ENCODE measurements at places on chromosomes 7 and 10. TPM values are rescaled to one million over a fixed set of nuclear protein-coding genes. Genes with fewer than 3 reads are reported as not detected.

The GBX1 gene
- not detected for polyA plus RNA-seq

The SRRM3 gene
- 18.4 TPM for polyA plus RNA-seq

The PTF1A gene
- not detected for polyA plus RNA-seq

The ITGB8 gene
- polyA plus RNA-seq = 1.2 TPM

The OR2A1 gene
- 0.05 TPM for polyA plus RNA-seq

The POLR2J2 gene
- polyA plus RNA-seq = 2.1 TPM

DNA sequence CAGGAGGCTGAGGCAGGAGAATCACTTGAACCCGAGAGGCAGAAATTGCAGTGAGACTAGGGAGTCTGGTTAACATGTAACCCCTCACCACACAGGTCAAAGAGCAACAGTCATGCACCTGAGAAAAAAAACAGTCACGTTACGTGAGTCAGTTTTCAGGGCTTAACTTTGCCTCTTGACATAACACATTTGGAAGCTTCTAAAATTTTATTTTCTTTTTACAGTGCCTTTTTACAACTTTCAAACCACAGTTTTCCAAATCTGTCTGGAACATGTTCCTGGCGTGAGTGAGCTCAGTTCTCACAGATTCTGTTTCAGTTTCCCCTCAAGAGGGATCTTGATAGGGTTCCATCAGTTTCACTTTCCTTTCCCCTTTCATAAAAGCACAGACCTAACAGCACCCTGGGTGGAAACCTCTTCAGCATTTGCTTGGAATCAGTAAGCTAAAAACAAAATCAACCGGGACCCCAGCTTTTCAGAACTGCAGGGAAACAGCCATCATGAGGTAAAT lies 4.4 kb downstream of the IFIT3 start:
- no peak overlapping the region for H3K27ac ChIP-seq
- no peaks in the 10 kb centered on the region for H3K27me3 ChIP-seq
- no peak overlapping the region for H3K4me3 ChIP-seq
- no peaks in the 10 kb centered on the region for H3K36me3 ChIP-seq
- peaks cover 8% of the 10 kb centered on the region for H3K4me1 ChIP-seq
- no peak for DNase-seq

- H3K36me3 ChIP-seq = no peaks in the 10 kb centered on the region
- peaks cover 84% of the 10 kb centered on the region for H3K27me3 ChIP-seq
- H3K27ac ChIP-seq = no peak overlapping the region
- DNase-seq = no peak
- no peak overlapping the region for H3K4me3 ChIP-seq
These were observed 35.2 kb upstream of the MXI1 start for GRCh38 chr10:110172155-110172554.

DNA sequence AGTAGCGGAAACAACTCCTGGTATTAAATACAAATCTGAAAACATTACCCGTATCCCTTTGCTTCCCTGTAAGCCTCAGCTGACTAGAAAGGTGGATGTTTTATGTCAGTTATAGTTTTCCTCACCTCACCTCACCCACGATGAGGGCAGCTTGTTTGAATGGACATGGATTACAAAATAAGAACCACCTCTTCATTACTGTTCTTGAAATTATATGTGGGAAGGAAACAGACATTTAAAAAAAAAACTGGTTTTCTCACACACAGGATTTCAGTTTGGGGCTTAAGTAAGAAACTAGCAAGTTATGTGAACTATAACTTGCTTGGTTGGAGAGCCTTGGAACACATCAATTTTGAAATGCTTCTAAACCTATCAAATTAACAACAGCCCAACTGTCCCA lies 232.9 kb upstream of the CCDC6 start:
- no peaks in the 10 kb centered on the region for H3K27me3 ChIP-seq
- no peak for DNase-seq
- H3K36me3 ChIP-seq = no peaks in the 10 kb centered on the region
- H3K4me1 ChIP-seq = peaks cover 10% of the 10 kb centered on the region
- peak overlapping the region; percentile 34 for H3K27ac ChIP-seq

DNA sequence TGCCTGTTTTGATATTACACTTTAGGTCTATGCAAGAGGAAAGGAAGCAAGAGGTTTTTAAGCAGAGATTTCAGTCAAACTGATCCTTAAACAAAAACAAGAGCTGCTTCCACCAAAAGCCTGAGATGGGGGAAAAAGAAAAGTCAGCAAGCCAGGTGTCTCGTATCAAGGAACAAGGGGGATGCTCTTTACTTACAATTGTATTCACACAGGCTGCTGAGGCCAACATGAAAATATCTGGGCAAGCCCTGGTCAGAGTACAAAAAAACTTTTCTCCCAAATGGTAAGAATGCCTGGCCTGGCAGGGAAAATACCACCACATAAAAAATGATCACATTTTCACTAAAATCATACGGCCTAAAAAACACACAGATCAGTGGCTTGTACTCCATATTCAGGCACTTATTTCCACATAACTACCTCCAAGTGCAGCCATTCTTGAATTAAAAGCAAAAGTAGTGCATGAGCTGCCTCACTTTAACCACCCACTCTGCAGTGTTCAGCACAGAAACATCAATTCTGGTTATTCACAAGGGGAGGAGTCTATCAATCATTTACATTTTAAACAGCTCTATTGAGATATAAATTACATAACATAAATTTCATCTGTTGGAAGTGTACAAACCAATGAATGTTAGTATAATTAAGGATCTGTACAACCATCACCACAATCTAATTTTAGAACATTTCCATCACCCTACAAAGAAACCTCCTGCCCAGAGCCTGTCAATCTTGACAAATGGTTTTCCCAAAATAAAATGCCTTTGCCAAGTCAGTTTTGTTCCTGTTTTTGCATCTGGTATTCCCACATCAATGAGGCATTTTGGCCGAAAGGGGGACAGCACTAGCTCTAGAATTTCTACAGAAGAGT lies 70.2 kb downstream of the GRB10 start:
- H3K4me3 ChIP-seq = no peak overlapping the region
- H3K27ac ChIP-seq = no peak overlapping the region
- DNase-seq = no peak
- H3K27me3 ChIP-seq = no peaks in the 10 kb centered on the region

GRCh38 chr7:106866298-106867281 lies 1.5 kb downstream of the PIK3CG start:
- no peak overlapping the region for H3K27ac ChIP-seq
- no peaks in the 10 kb centered on the region for H3K4me1 ChIP-seq
- H3K36me3 ChIP-seq = no peaks in the 10 kb centered on the region
- DNase-seq = no peak

DNA sequence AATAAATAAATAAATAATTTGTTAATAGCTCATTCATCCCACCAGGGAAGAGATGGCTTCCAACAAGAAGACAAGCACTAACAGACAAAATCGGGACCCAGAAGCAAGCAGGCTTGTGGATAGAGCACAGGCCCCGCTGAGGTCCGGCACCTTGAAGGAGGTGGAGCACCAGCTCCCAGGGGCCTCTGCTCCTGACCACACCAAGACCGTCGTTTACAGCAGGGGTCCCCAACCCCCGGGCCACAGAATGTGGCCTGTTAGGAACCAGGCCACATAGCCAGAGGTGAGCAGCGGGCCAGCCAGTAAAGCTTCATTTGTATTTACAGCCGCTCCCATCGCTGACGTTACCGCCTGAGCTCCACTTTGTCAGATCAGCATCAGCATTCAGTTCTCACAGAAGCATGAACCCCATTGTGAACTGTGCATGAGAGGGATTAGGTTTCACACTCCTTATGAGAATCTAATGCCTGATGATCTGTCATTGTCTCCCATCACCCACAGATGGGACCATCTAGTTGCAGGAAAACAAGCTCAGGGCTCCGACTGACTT lies 33.3 kb upstream of the SUN1 start:
- H3K4me1 ChIP-seq = no peaks in the 10 kb centered on the region
- H3K27me3 ChIP-seq = no peaks in the 10 kb centered on the region
- H3K27ac ChIP-seq = no peak overlapping the region
- no peaks in the 10 kb centered on the region for H3K36me3 ChIP-seq

DNA sequence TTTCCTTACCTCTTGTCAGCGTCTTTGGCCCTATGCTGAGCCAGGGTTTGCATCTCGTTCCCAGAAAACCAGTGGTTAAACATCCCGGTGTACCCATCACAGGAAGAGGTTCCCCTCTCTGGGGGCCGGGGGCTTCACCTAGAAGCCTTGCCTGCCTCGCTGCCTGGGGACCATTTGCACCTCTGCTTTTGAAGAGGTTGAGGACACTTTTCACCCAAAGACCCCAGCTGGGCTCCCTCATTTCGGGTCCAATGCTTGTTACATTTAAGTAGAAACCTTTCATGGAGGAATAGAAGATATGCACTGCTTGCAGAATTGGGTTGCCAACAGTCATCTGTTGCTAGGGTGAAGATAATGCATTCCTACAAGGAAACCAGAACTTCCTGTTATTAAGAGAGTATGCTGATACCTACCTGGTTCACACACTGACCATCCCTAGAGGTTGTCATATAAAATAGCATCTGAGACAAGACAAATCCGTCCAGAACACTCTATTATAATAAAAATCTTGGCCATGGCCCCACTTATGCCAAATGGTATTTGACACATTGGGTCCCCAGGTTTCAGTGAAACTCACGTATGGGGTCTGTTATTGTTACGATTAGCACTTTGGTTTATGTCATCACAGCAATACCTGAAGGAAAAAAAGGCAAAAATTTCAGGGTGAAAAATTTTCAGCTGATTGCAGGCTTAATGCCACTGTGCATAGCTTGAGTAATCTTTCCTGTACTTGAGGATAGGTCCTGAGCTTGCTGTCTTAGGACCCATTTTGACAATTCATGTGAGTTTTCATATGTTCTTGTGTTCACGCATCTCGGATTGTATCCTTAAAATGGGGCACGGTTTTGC lies 917 bp downstream of the ZNF365 start:
- no peak overlapping the region for H3K27ac ChIP-seq
- 0 out of 2 replicates have a peak, but pooled peaks cover 3% of the 10 kb centered on the region for H3K4me1 ChIP-seq
- H3K27me3 ChIP-seq = peaks cover 16% of the 10 kb centered on the region
- DNase-seq = no peak

GRCh38 chr7:156156734-156157408 lies 344.6 kb upstream of the SHH start:
- no peaks in the 10 kb centered on the region for H3K4me1 ChIP-seq
- H3K36me3 ChIP-seq = no peaks in the 10 kb centered on the region

DNA sequence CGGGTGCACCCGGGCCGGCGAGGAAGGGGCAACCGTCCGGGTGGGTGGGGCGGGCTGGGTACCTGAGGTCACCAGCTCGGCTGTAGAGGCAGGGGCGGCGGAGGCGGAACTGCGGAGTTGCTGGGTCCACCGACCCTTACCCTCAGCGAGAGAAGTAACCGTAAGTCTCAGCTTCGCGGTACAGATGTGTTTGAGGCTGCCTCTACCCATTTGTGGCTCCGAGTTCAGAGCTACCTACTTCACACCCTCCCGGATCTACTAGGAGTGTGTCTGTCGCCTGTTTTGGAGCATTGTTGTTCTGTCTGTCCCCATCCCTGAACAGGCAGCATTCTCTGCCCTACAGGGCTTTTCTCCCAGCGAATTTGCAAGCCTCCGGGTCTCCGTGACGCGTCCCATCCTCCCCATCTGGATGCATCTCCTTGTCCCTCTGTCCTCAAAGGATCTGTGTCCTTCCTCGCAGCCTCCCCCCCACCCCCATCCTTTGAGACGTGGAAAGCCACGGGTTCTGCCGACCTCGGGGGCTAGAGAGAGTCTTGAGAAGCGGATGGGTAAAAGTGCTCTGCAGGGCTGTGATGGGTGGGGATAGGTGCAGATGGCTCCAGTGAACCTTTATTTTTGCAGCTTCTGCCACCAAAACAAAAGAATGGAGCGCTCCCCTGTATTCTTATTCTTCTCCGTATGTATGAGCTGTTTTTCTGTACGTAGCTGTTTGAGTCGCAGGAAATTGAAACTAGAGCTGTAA lies 757 bp downstream of the ANKIB1 start:
- no peaks in the 10 kb centered on the region for H3K4me1 ChIP-seq
- no peaks in the 10 kb centered on the region for H3K36me3 ChIP-seq
- peak overlapping the region; percentile 87 for H3K4me3 ChIP-seq
- DNase-seq = no peak

DNA sequence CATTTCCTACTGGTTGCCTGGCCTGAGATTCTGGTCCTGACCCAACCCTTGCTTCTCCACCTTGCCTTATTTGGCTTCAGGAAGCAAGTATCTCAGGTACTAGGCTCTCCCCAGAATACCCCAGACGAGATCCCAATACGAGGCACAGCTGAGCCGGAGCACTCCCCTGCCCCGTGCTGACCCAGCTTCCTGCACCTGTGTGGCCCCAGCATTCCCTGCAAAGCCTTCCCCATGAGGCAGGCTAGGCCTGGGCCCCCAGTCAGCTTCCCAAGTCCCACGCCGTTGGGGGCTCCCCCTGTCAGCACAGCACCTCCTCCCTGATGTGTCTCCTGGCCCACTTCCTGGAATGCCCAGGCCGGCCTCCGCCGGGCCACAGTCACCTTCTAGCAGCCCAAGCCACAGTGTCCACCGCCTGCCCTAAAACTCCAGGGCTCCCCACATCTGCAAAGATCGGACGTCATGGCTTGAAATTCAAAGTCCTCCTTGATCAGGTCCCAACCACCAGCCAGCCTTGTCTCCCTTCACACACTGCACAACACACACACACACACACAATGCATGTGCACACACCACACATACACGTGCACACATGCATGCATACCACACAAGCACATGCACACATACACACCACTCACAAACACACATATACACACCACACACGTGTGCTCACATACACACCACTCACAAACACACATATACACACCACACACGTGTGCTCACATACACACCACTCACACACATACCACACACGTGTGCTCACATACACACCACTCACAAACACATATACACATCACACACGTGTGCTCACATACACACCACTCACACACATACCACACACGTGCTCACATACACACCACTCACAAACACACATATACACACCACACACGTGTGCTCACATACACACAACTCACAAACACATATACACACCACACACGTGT lies 78.9 kb upstream of the FOXK1 start:
- H3K27me3 ChIP-seq = no peaks in the 10 kb centered on the region
- H3K27ac ChIP-seq = no peak overlapping the region
- no peaks in the 10 kb centered on the region for H3K36me3 ChIP-seq
- no peak for DNase-seq
- H3K4me1 ChIP-seq = no peaks in the 10 kb centered on the region
- no peak overlapping the region for H3K4me3 ChIP-seq

GRCh38 chr7:55258631-55259030 lies 106.5 kb upstream of the LANCL2 start:
- H3K27me3 ChIP-seq = peaks cover 6% of the 10 kb centered on the region
- no peak overlapping the region for H3K4me3 ChIP-seq
- H3K4me1 ChIP-seq = 0 out of 2 replicates have a peak, but pooled peaks cover 2% of the 10 kb centered on the region

GRCh38 chr10:5581670-5582566 lies 57.2 kb downstream of the CALML3 start:
- no peak overlapping the region for H3K27ac ChIP-seq
- H3K27me3 ChIP-seq = no peaks in the 10 kb centered on the region
- DNase-seq = no peak
- peaks cover 2% of the 10 kb centered on the region for H3K4me1 ChIP-seq

GRCh38 chr10:7258948-7259523 lies 151.8 kb downstream of the SFMBT2 start:
- no peaks in the 10 kb centered on the region for H3K36me3 ChIP-seq
- no peak for DNase-seq
- H3K4me3 ChIP-seq = no peak overlapping the region
- no peaks in the 10 kb centered on the region for H3K27me3 ChIP-seq

- peak overlapping the region; percentile 90 for H3K4me3 ChIP-seq
- no peaks in the 10 kb centered on the region for H3K4me1 ChIP-seq
- H3K27ac ChIP-seq = peak overlapping the region; percentile 90
- H3K36me3 ChIP-seq = peaks cover 15% of the 10 kb centered on the region
These were observed 628 bp downstream of the MRPS33 start for GRCh38 chr7:141014125-141014523.

Measured in H1 (cell line).